ENCODE measurements at places on chromosomes 16 and 17.

GRCh38 chr16:27366687-27367460 lies 35.1 kb upstream of the IL21R start:
- DNase-seq, result peak; percentile 64
- peak overlapping the region; percentile 75 for H3K4me3 ChIP-seq
- peak overlapping the region; percentile 99 for H3K27ac ChIP-seq
- no peaks in the 10 kb centered on the region for H3K27me3 ChIP-seq

DNA sequence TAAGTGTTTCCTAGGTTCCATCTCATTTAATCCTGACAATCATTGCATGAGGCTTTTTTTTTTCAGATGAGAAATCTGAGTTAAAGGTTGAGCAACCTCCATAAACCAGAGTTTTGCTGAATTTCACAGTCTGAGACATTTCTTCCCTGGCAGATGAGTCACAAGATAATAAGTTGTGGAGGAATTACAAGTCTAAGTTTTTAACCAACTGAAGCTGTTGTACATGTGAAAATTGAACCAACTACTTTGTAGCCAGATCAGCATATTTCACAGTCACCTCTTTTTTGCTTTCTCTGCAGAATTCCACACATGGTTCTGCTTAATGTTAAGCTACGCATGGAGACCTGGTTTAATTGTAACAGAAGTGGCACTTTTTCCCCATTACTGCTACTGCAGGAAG lies 765.6 kb downstream of the CDH11 start:
- no peak overlapping the region for H3K27ac ChIP-seq
- H3K4me3 ChIP-seq, result no peak overlapping the region
- no peaks in the 10 kb centered on the region for H3K4me1 ChIP-seq
- DNase-seq, result no peak

GRCh38 chr17:38510421-38511149 lies 82.3 kb downstream of the ARHGAP23 start:
- no peak for DNase-seq
- no peak overlapping the region for H3K27ac ChIP-seq
- peak overlapping the region; percentile 48 for H3K4me3 ChIP-seq
- peaks cover 5% of the 10 kb centered on the region for H3K36me3 ChIP-seq
- peaks cover 49% of the 10 kb centered on the region for H3K27me3 ChIP-seq
- H3K4me1 ChIP-seq, result peaks cover 24% of the 10 kb centered on the region

- no peaks in the 10 kb centered on the region for H3K27me3 ChIP-seq
- no peak for DNase-seq
- H3K4me3 ChIP-seq, result no peak overlapping the region
- no peaks in the 10 kb centered on the region for H3K36me3 ChIP-seq
- H3K27ac ChIP-seq, result no peak overlapping the region
Measured at GRCh38 chr17:82338858-82339633, 5.5 kb upstream of the SECTM1 start.

DNA sequence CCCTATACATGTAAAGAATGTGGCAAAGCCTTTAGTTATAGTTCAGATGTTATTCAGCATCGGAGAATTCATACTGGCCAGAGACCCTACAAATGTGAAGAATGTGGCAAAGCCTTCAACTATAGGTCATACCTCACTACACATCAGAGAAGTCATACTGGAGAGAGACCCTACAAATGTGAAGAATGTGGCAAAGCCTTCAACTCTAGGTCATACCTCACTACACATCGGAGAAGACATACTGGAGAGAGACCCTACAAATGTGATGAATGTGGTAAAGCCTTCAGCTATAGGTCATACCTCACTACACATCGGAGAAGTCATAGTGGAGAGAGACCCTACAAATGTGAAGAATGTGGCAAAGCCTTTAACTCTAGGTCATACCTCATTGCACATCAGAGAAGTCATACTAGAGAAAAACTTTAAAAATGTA lies 42.5 kb downstream of the ZNF267 start:
- H3K27me3 ChIP-seq, result no peaks in the 10 kb centered on the region
- H3K4me1 ChIP-seq, result peaks cover 6% of the 10 kb centered on the region
- peak overlapping the region; percentile 67 for H3K4me3 ChIP-seq
- peak overlapping the region; percentile 96 for H3K27ac ChIP-seq
- H3K36me3 ChIP-seq, result peaks cover 87% of the 10 kb centered on the region
- DNase-seq, result no peak

DNA sequence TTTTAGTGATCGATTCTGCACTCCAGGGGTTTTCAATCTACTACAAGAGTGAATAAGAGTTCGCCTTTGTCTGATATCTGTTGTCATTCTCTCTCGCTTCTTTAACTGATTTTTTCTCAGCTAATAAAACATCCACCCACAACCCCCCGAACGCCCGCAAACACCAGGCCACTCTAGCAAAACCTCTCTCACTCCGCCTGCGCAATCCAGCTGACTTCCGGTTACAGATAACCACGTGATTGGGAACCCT lies 338 bp upstream of the RPL19 start:
- peak; percentile 81 for DNase-seq
- H3K27ac ChIP-seq, result peak overlapping the region; percentile 100
- peaks cover 50% of the 10 kb centered on the region for H3K36me3 ChIP-seq

GRCh38 chr17:9902120-9902519 lies 3.0 kb downstream of the RCVRN start:
- no peaks in the 10 kb centered on the region for H3K36me3 ChIP-seq
- no peaks in the 10 kb centered on the region for H3K4me1 ChIP-seq
- H3K27ac ChIP-seq, result no peak overlapping the region
- no peak for DNase-seq

DNA sequence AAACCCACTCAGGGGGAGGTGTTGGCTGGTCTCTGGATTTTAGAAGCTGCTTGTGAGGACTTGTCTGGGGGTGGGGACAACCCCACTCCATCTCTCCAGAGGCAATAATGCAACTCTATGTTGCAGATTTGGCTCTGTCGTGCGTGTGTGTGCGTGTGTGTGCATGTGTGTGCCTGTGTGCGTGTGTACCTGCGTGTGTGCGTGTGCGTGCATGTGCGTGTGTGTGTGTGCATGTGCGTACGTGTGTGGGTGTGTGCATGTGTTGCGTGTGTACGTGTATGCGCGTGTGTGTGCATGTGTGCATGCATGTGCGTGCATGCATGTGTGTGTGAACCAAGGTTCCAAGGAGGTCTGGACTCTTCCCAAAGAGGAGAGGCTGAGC lies 120.4 kb upstream of the LHX1 start:
- no peak overlapping the region for H3K27ac ChIP-seq
- DNase-seq, result no peak
- peaks cover 64% of the 10 kb centered on the region for H3K27me3 ChIP-seq
- H3K36me3 ChIP-seq, result no peaks in the 10 kb centered on the region

DNA sequence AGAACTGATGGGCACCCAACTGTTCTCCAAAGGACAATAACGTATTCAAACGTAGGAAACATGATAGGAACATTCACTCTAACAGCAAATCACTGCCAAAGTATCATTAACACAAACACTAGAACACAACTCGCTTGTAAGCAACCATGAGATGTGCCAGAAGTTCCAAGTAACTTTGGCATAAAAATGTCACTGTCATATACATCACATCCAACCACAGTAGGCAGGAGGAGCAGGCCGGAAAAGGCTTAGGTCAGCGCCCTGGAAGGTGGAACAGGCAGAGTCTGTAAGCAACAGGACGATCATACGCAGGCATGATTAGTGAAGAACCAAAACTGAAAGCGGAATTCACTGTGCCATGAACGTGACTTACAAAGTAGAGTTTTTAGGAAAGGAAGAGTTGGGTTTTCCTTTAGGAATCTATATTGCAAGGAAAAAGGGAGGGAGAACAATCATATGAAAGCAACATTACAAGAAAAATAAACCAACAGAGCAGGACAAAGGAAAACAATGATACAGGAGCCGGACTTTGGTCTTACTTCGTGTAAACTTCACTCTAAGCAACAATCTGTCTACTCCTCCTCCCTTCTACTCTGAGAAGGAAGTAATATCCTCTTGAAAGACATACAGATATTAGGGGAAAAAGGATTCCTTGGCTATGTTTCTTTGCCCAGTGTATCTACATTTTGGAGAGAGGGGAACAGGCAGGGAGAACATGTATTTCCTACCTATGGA lies 52.3 kb downstream of the YWHAE start:
- peak overlapping the region; percentile 37 for H3K4me3 ChIP-seq
- peak overlapping the region; percentile 47 for H3K27ac ChIP-seq
- H3K36me3 ChIP-seq, result peaks cover 63% of the 10 kb centered on the region
- H3K27me3 ChIP-seq, result no peaks in the 10 kb centered on the region

DNA sequence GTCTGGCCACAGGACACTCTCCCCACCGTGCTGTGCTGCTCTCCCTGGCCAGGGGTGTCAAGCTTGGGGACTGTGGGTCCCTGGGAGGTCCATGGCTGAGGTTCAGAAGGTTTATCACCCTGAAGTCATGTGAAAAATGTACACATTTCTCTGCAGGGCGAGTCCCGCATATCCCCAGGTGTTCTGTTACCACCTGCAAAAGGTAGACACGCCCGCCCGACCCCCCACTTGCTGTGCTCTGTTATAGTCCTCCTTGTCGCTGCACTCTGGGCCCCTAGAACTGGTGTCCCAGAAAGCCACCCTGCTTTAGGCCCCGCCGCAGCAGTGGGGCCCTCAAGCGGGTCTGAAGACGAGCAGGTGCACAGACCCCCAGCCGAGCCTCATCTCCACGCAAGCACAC lies 11.8 kb downstream of the JPT2 start:
- no peak for DNase-seq
- H3K27me3 ChIP-seq, result no peaks in the 10 kb centered on the region
- H3K4me3 ChIP-seq, result no peak overlapping the region
- H3K27ac ChIP-seq, result no peak overlapping the region

- H3K27me3 ChIP-seq, result no peaks in the 10 kb centered on the region
- peaks cover 42% of the 10 kb centered on the region for H3K36me3 ChIP-seq
- no peak overlapping the region for H3K4me3 ChIP-seq
- no peak overlapping the region for H3K27ac ChIP-seq
- peaks cover 12% of the 10 kb centered on the region for H3K4me1 ChIP-seq
Measured at GRCh38 chr17:80917716-80918560, 73.7 kb upstream of the CHMP6 start.

DNA sequence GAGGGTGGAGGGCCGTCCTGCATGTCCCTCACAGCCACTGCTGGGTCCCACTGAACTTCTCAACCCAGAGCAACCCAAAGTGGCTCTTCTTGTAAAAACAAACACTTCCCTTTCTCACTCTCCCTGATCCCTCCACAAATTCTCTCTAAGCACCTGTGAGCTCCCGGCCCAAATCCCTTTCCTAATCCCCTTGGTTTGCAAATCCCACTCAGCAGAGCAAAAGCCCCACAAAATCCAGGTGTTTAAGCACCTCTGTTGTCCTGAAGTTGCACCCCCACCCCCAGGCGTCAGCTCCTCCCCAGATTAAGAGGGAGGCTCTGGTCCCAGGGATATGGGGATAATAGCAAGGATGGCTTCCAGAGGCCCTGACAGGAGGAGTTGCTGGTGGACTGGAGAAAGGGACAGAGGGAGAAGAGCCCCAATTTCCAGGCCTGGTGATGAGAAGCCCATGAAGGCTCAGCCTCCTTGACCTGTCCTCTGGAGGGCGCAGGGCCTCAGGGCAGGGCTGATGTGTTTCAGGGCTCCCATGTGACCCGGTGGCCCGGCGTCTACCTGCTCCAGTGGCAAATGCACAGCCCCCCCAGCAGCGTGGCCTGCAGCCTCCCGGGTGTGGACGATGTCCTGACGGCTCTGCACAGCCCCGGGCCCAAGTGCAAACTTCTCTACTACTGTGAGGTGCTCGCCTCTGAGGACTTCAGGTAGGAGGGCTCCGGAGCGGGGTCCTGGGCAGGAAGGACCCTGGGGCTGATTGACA lies 23.0 kb downstream of the NAGPA start:
- H3K27me3 ChIP-seq, result peaks cover 16% of the 10 kb centered on the region
- H3K36me3 ChIP-seq, result no peaks in the 10 kb centered on the region
- no peaks in the 10 kb centered on the region for H3K4me1 ChIP-seq
- DNase-seq, result no peak

DNA sequence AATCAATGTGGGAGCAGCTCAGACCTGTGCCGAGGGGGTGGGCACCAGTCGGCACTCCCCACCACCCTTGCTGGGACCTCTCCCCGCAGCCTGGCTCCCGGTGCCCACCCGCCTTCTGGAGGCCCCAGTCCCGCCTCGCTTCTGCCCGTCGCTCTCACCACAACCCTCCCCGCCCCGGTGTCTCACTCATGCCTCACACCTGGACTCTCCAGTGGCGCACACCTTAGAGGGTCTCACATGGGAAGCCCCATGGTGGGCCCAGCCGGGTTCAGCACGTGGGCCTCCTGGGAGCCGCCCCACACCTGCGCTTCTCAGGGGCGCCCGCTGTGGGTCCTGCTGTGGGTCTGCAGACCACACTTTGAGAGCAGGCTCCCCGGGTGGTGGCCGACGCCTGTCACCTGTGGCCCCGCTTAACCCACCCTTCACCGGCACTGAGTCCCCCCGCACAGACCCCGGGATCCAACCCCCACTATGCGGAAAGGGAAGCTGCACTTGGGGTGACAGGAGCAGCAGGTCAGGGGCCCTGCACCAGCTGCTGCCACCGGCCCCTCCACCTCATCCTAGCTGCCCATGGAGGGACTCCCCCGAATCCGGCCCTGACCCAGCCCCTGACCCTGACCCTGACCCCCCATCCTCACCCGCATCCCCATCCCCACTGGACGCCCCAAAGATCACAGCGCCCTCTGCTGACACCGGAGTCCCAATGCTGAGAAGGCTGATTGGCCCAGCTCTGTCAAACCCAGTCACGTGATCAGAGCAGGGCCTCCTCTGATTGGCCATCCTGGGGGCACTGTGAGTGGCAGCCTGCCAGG lies 27.4 kb upstream of the SLC38A10 start:
- no peak for DNase-seq
- H3K27me3 ChIP-seq, result no peaks in the 10 kb centered on the region
- no peak overlapping the region for H3K27ac ChIP-seq
- H3K36me3 ChIP-seq, result no peaks in the 10 kb centered on the region

DNA sequence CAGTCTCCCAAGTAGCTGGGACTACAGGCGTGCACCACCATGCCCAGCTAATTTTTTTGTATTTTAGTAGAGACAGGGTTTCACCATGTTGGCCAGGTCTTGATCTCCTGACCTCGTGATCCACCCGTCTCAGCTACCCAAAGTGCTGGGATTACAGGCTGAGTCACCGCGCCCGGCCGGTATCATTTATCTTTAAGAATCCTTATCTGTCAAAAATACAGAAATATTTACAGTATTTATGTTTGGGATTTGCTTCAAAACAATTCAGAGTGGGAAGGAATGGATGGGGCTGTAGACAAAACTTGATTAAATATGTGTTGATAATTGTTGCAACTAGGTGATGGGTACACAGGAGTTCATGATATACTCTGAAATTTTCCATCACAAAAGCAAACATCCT lies 2.9 kb downstream of the BECN1 start:
- peaks cover 25% of the 10 kb centered on the region for H3K36me3 ChIP-seq
- H3K4me3 ChIP-seq, result no peak overlapping the region
- no peaks in the 10 kb centered on the region for H3K27me3 ChIP-seq
- no peak overlapping the region for H3K27ac ChIP-seq
